ENCODE measurements at places on chromosomes 1 and 21.

- DNase-seq: no peak
Observed at GRCh38 chr1:206693029-206693428, 8.3 kb downstream of the MAPKAPK2 start.

- no peak for DNase-seq
Observed at GRCh38 chr1:65407877-65408276, 12.6 kb upstream of the LEPR start.

GRCh38 chr1:54403808-54404261, 2.4 kb downstream of the SSBP3 start:
- DNase-seq: no peak

GRCh38 chr1:242579528-242580235, 55.2 kb upstream of the PLD5 start:
- DNase-seq: no peak

GRCh38 chr21:46096596-46097335, 1.1 kb upstream of the COL6A2 start:
- DNase-seq: peak; percentile 7

GRCh38 chr1:231460614-231461013, 38.5 kb upstream of the EGLN1 start:
- peak; percentile 16 for DNase-seq

- no peak for DNase-seq
Observed at GRCh38 chr1:236534151-236534651, 10.4 kb downstream of the LGALS8 start.

DNA sequence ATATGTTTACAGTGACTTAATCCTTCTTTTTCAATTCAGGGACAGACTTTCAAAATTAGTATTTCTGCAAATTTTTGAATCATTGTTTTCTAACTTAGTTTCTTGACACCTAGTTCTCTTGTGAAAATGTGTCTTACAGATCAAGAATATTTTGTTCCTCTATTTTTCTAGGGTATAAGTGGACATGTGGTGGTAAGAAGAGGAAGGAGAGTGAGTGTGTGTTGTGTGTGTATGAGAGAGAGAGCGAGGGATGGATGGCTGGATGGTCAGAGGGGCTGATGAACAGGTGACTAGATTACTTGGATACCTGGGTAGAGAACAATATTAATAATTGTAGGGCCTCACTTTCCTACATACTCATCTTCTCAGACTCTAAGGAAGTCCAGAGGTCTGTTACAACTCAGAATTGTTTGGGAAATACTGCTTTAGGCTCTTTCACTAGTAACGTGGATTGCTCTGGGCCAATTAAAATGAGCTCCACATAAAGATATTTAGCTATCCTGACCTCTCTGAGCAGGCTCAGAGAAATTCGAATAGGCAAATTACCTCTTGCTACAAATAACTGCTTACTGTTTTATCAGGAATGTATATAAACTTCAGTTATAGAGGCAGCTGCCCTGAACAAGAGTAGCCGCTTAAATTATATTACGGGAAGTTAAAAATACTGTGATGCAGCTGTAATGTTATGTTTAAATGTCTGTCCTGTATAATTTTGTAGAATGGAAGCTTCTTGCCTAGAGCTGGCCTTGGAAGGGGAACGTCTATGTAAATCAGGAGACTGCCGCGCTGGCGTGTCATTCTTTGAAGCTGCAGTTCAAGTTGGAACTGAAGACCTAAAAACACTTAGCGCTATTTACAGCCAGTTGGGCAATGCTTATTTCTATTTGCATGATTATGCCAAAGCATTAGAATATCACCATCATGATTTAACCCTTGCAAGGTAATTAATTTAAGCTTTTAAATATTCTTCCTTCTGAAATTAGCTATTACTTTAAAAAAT, 19.7 kb downstream of the GPSM2 start:
- DNase-seq: no peak

- DNase-seq: no peak
Observed at GRCh38 chr1:168550971-168551370, 7.2 kb upstream of the XCL2 start.

GRCh38 chr1:196608390-196609369, at the start of gene KCNT2:
Gene KCNT2, minus strand, starts transcription at chr1:196608440. Its CDS starts 131 bp downstream, at chr1:196608309.
- no peak for DNase-seq

DNA sequence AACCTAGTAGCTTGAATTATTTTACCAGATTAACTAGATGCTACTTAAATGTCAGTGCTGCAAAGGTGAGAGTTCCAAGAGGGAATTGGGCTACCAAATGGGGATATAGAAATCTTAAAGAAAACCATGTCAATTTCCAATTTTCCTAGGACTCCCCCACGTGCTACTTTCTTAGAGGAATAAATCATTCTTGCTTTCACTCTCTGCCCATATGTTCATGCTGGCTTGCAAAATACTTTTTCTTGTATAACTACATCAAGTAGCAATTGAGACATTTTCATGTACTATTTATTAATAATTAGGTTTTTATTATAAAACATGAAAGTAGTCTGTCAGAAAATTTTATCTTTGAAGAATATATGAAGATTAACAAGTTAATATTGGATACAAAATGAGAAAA, 11.8 kb downstream of the KCNK2 start:
- no peak for DNase-seq

- no peak for DNase-seq
Observed at GRCh38 chr21:43930074-43930847, 65.2 kb downstream of the AGPAT3 start.

GRCh38 chr1:196590012-196590708, 18.1 kb downstream of the KCNT2 start:
- DNase-seq: no peak

DNA sequence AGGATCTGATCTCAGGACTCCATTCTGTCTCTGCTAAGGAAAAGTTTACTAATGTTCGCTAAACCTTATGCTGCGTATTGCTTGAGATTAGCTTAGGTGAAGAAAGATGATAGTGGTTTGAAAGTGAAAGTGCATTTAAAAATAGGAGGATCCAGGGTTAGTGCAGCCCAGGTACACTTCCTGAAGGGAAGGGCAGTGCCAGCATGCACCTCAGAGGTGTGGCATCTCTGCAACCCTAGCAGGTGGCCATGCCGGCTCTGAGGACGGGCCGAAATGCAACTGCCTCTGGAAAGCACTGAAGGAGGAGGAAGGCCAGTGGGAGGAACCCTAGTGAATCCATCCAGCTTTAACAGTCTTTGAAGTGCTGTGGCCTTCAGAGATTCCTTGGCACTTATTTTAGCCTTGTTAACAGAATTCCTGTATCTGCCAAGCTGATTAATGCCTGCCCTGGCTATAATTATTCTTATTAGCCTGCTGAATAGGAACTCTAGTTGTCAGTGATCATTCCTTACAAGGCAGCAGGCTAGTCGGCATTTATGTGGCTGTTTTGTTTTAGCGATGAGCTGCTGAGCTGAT, 5.5 kb downstream of the PTGFRN start:
- DNase-seq: no peak
